ENCODE measurements at places on chromosomes 6 and 20.

GRCh38 chr6:20906945-20907344 is 372.7 kb downstream of the CDKAL1 start:
- no peak for DNase-seq

DNA sequence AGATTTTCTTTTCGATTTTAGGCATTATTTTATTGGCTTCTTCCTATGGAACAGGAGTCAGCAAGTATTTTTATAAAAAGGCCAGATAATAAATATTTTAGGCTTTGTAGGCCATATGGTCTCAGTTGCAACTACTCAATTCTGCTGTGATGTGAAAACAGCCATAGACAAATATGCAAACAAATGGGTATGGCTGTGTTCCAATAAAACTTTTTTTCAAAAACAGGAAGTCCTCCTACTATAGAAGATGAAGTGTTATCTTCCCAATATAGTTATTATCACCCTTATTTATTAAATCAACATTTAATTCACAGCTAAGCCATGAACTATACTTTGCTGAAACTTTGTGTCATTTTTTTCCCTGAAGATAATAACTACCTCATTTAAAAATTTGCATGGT is 57.2 kb downstream of the CHD6 start:
- no peak for DNase-seq

GRCh38 chr6:169689287-169689686 is 12.5 kb downstream of the WDR27 start:
- DNase-seq, result no peak

DNA sequence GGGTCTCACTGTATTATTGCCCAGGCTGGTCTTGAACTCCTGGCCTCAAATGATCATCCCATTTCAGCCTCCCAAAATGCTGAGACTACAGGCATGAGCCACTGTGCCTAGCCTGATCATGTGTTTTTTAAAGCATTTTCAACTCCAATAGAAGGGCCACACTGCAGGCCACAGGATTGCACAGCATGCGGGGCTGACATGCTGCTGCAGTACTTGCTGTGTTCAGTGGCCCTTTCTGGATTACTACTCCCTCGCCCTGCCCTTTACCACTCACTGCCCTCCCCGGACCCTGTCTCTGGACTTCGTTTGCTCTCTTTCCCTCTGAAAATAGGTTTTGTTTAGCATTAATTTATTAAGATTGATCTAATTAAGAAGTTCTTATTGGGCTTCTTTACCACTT is 37.3 kb downstream of the HECA start:
- DNase-seq, result no peak

GRCh38 chr20:47233333-47234188 is 122.9 kb downstream of the ZMYND8 start:
- DNase-seq, result no peak

DNA sequence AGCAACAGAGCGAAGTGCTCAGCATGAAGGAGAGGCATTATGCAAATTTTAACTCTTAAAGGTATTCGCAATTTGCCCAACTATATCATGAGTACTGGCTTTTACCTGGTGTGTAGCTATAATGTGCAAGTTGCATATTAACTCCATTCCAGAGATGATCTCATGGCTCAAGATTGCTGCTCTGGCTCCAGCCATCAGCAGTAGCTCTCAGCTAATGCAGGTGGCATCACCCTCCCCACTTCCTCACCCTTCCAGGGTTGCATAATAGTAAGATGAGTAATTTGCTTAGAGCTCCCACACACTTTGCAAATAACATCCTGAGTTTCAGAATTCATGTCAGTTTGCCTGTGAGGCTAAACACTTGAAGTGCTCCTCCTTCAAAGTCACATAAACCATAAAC is 15.9 kb upstream of the PCSK2 start:
- no peak for DNase-seq

DNA sequence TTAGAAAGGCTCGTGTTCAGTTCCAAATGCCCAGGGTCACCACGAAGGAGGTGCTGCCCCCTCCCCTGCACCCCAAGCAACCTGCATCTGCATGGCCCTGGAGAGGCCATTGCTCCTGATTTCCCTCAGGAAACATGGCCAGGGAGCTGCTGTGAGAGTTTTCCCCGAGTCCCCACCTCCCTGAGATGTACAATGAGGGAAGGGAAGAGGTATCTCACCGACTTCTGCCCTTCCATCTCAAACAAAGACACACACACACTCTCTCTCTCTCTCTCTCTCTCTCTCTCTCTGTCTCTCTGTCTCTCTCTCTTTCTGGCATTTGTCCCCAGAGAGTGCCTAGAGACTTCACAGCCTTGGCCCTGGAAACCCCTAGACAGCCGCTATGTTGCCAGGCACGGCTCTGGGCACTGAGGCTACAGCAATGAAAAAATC is 120.4 kb downstream of the MRPL14 start:
- DNase-seq, result no peak

DNA sequence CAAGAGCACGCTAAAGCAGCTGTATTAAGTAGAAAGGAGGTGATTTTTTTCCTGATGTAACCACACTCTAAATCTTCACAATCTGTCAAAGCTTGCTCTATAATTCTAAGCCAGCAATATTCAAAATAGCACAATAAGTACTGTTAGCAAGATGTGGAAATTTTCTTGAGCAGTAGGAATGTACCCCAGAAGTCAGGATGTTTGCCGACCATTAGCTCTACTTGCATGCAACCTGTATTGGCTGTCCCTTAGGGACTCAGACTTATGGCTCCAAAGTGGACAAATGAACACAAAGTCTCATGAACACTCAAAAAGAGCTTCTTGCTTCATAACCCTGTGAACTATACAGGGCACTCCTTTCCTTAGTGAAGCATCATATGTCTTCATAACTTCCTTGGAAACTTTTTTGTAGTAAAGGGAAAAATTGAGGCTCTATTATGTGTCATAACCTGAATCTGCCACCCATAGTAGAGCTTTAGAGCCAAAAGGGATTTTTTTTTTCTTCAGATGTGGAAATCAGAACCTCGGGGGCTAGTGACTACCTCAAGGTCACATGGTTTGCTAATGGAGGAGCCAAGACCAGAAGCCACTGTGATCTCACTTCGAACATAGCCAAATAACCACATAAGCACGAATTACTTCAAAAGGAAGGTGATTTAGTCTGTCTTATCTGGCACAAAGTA is 54.5 kb downstream of the ADGRG6 start:
- no peak for DNase-seq

DNA sequence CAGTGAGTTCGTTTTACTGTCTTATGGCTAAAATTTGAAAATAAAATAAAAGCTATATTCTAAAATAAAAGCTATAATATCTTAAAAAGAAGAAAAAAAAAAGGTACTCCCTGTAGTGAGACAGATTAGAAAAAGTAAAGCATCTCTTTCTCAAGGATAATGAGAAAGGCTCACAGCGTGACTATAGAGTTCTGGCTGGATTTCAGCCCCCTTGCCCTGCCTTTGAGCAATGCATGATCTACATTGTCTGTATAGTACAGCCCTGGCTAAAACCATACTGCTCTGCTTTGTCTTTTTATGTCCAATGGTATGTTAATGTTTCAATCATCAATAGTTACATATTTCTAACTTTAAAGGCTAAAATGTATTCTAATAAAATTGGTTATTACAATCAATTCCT is 91.2 kb downstream of the PRSS35 start:
- no peak for DNase-seq

- no peak for DNase-seq
These were observed 52.1 kb upstream of the SNX9 start for GRCh38 chr6:157770946-157771345.

DNA sequence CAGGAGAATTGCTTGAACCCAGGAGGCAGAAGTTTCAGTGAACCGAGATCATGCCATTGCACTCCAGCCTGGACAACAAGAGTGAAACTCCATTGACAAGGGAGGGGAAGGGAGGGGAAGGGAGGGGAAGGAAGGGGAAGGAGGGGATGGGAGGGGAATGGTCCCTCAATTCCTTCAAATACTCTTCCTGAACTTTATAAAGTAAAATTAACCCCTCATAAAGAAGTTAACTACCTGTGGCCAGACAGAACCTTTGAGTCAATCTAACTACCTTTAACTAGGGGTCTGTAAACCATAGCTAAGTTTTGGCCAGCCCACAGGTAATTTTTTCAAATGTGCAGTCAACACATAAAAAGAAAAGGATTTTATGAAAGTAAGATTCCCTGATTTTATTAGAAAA is 131.0 kb downstream of the ZMYND8 start:
- DNase-seq, result no peak

DNA sequence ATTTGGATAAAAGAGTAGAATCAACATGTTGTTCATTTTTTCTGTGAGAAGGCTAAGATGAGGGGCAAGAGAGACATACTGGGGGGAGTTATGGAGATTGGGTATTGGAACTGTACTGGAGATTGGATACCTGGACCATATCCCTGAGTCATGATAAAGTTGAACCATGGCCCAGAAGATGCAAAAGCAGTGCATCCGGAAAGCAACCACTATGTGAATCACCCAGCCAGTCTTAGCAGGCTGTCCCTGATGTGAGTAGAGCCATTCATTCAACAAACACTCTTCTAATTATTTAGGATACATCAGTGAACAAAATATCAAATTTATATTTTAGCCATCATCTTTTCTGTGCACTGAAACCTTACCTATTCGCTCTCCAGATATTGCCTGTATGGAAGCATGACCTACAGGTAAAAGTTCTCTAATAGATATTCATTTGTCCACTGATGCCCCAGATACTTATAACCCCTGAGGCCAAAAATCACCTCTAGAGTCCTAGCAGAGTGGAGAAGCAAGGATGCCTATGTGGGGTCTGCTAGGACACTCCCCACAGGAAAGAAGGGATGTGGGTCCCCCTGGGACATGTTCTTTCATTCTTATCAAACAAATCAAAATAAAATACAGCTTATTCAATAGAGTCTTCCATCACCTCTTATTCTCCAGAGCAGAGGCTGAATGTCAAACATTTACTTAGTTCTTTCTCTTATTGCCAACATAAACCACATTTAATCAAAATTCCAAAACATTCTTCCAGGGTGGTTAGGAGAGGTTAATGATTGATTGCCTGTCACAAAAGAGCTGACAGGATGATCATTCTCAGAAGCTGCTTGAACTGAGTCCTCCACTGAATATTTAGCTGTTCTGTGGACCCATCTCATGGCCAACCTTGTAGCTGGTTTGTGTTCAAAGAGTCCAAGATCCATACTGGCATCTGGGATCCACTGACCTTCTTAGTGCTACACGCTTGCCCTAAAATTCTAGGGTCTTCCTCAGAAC is 37.0 kb upstream of the PKHD1 start:
- DNase-seq, result no peak

- DNase-seq, result no peak
These were observed 349.0 kb downstream of the RNGTT start for GRCh38 chr6:88614316-88614877.

GRCh38 chr6:72913797-72914196 is 291.9 kb downstream of the KCNQ5 start:
- DNase-seq, result no peak

DNA sequence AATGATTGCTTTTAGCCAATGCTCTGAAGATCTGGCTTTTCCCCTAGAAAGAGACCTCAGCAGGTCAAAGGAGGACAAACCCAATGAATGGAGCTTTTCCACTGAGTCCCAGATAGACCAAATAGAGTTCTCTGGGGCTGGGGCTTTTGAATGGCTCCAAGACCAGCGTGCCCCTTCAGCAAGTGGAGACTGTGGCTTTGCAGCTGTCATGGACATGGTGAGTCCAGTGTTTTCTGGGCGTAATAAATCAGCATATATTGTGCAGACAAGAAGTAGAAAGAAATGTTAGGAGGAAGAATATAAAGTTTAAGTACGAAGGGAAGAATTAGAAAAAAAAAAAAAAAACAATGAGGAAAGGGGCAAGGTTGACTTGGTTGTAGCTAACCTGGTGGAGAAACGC is 28.1 kb downstream of the ULBP1 start:
- no peak for DNase-seq

DNA sequence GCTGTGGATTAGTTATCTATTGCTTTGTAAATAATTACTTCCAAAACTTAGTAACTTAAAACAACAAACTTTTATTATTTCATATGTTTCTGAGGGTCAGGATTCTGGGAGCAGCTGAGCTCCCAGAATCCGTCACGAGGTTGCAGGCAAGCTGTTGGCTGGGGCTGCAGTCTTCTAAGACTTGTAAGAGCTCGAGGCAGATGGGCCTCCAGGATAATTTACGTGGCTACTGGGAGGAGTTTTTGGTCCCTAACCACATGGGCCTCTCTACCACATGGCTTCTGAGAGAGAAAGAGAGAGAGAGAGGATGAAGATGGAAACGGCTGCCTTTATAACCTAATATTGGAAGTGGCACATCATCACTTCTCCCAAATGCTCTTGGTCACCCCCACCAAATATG is 64.9 kb upstream of the SULF2 start:
- DNase-seq, result no peak

DNA sequence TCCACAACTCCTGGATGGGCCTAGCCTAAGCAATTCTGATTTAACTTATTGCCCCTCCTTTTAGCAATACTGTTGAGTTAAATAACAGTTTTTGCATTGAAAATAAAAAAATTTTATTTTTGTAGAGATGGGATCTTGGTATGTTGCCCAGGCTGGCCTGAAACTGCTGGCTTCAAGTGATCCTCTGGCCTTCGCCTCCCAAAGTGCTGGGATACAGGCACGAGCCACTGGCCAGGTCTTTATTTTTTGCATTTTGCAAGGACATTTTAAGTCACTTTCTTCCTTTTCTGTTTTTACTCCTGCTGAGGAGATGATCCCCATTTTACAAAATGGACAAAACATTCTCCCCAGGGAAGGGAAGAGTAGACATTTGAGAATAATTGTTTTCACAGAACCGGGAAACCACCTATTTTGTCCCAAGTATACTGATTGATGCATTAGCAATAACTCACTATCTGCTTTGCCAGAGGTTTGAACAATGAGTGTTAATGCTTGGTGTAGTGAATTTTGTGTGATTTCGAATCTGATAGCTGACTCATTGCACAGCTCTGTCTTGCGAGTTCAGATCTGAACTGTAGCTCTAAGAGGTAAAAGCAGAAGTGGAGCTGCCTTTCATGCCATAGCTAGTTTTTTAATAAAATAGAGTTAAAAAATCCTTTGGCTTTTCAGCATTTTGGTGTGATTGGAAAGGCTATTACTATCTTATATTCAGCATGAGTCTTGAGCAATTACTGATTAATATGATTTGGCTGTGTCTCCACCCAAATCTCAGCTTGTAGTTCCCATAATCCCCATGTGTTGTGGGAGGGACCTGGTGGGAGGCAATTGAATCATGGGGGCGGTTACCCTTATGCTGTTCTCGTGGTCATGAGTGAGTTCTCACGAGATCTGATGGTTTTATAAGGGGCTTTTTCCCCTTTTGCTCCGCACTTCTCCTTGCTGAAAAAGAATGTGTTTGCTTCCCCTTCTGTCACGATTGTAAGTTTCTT is 20.9 kb downstream of the IGF2R start:
- no peak for DNase-seq
